ENCODE measurements at places on chromosomes 2 and 18.

DNA sequence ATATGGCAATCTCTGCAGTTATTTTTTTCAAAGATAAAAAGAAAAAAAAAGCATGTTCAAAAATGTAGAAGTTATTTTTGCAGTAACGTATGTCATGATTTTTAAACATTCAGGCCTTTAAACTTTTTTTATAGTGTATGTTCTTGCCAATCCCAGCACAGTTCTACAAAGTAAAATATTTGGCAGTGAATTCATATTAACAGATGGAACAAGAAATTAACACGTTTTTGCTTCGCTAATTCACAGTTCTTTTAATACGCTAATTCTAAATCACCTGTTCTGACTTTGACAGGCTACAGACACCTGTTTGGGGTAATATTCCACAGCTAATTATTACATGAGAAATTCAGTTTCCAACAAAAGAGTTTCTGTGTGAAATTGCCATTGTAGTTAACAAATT is 183.2 kb downstream of the ARHGAP15 start:
- no peak for DNase-seq

- DNase-seq = peak; percentile 61
Measured at GRCh38 chr18:45874491-45875184, 49.2 kb downstream of the SIGLEC15 start.

DNA sequence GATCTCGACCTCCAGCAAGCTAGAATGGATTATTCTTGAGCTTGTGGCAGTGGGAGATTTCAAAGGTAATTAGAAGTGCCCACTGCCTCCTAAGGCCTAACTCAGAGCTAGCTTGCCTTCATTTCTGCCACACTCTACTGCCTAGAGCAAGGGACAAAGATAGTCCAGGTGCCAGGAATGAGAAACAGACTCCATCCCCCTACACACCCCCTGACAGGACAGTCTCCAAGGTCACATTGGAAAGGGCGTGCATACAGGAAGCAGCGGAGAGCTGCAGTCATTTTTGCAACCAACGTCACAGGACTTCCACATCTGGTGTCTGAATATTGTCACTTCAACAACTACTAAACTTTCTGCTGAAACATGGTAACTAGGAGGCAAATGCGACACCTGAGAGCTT is 101.0 kb upstream of the SH3BP4 start:
- DNase-seq = no peak

GRCh38 chr2:86617153-86617552 is 6.5 kb downstream of the RNF103 start:
- DNase-seq = no peak

GRCh38 chr18:48217258-48218250 is 191.6 kb downstream of the ZBTB7C start:
- no peak for DNase-seq

DNA sequence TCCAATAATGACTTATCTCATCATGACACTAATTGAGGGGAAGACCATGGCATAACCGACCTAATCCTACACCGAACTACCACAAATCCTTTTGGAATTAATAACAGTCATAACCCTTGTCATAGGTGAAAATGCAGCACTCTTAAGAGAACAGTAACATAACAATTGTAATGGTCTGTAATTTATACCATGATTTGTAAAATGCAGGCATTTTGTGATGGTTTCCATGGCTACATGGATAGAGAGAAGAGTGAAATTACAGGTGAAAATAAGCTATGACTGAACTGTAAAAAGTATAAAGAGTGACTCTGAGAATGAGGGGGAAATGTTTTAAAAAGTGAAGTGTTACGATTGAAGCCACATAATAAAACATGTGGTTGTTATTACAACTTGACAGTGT is 494.1 kb upstream of the SLC39A10 start:
- no peak for DNase-seq

- DNase-seq = no peak
Measured at GRCh38 chr2:166361351-166362153, 14.2 kb downstream of the SCN9A start.

DNA sequence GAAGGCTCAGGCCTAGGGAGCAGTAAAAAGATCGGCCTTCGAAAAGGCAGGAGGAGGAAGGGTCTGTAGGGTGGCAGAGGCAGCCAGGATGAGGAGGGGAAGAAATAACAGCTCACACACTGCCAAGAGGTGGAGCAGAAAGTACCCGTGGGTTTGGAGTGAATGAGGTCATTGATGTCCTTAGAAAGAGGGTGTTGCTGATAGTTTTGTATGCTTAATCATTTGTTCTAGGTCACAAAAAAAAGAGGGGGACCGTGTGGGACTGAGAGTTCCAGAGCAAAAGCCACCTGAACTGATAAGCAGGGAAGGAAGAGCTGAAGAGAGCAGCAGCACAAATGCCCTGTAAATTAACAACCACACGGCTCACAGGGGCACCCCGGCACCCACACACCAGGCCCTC is 140.4 kb downstream of the FAM161A start:
- no peak for DNase-seq

DNA sequence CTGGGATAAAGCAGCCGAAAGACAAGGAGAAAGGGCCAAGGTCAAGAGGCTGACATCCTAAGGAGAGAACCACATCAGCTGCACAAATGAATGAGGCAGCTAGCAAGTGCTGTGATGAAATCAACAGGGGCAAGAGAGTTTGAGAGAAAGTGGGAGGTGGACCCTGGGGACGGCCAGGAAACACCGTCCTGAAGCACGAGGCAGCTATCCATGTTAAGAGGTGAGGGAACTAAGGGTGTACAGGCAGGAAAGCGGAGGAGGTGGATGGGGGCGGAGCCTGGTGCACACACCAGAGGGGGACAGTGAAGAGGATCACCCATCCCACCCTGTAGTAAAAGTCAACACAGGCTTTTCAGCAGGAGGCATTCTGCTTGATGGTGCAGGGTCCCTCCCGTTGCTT is 52.4 kb downstream of the HDLBP start:
- DNase-seq = no peak

GRCh38 chr18:28003451-28003850 is 173.5 kb downstream of the CDH2 start:
- DNase-seq = no peak

- no peak for DNase-seq
Measured at GRCh38 chr2:234240917-234241316, 190.4 kb downstream of the SPP2 start.

GRCh38 chr18:58580623-58581022 is 48.3 kb downstream of the ALPK2 start:
- no peak for DNase-seq

- no peak for DNase-seq
Measured at GRCh38 chr18:10116574-10116973, 202.8 kb downstream of the VAPA start.

GRCh38 chr2:229297247-229297646 is 26.2 kb upstream of the PID1 start:
- DNase-seq = no peak

DNA sequence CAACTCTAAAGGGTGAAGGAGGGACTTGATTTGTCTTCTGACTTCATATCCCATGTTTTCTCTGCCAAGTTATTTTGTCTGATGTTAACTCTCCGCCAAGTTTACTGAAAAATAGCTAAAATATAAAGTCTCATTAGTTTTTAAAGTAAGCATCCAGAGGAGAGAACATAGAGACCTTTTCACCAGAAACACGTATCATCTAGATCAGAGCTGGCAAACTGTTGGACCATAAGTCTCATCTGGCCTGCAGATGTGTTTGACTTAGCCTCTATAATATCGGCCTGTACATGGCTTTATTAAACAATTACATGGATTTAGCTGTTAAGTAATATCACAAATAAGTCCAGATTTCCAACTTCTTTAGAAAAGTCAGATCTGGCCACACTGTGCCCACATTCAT is 182.6 kb downstream of the PLCL1 start:
- DNase-seq = no peak

- DNase-seq = no peak
Measured at GRCh38 chr2:132274000-132274399, 112.2 kb upstream of the ANKRD30BL start.

GRCh38 chr2:108971661-108972566 is 17.1 kb downstream of the EDAR start:
- no peak for DNase-seq

DNA sequence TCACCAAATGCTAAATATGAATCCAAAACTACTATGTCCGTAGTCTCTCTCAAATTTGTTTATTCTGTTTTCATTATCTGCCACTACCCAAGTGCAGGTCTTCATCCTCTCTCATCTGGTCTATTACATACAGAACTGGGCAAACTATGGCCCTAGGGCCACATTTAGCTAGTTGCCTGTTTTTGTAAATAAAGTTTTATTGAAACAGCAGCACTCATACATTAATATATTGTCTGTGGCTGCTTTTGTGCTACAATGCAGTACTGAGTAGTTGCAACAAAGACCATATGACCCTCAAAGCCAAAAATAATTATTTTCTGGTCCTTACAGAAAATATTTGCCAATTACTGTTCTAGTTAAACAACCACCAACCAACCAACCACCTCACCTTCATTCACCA is 172.2 kb upstream of the NCKAP5 start:
- no peak for DNase-seq

DNA sequence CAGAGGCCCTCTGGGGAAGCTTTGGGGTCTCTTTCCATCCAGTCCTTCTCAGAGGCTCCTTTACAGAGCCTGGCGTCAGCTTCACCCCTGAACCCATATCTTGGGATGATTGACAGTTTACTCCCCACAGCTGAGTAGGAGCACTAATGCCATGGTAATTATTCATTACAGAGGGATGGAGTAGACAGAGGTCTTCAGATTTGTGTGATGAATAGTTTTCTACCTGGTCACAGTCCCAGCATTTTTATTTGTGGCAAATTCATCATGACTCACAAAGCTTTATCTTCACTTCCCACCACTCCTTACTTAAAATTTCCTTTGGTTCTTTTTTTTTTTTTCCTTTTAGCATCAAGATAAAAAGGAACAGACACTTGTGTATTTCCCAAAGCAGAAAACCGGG is 104.2 kb downstream of the CCDC85A start:
- DNase-seq = no peak

DNA sequence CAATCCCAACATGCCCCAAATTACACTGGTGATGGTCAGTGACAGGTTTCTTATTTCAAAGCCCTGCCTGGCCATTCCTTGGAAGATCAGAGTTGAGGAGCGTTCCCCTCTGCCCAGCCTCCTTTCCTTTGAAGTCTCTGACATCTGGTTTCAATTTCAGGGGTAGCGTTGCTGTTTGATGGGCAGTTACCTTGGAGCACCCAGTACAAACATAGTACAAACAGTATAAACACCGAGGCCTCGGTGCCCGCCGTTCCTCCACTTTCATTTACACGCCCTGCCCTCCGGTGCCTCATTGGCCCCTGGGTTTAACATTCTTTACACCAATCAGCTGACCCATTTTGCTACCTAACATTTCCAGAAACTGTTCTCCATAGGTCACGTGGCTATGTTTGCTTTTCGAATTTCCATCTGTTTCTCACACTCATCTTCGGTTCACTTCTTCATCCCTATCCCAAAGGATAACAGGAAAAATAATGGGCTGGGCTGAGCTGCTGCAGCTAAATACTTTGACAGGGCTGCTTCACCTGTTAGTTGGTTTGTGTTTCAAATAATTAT is 65.6 kb downstream of the NRP2 start:
- DNase-seq = no peak

GRCh38 chr2:173126819-173127218 is 51.2 kb downstream of the MAP3K20 start:
- no peak for DNase-seq

DNA sequence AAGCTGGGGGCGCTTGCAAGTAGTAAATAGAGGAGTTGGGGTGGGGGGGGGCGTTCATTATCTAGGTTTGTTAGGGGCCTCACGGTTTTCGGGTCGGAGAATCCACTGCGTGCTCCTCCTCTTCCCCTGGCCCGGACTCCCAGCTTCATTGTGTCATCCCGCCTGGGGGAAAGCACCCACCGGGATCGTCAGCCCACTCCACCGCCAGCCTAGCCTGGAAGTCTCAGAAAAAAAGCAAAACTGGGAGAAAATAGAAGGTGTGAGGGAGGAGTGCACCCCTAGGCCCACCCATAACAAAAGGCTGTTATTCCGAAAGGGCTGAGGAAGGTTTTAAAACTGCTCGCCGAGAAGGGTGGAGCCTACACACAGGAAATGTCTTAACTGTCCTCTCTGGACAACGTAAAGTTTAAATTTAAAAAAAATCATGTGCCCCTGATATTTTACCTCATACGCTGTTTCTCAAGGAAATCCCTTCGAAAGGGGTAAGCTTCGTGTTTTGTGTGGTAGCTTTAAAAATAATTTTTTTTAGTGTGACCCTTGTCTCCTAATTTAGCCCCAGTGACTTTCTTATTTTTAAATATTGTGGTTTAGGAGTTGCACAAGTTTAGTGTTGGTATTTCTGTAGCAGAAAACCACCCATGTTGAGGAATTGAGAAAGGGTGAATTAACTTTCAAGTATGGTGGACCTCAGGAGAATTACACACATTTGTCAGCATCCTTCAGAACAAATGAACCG is 104.2 kb downstream of the SPTBN1 start:
- peak; percentile 51 for DNase-seq

DNA sequence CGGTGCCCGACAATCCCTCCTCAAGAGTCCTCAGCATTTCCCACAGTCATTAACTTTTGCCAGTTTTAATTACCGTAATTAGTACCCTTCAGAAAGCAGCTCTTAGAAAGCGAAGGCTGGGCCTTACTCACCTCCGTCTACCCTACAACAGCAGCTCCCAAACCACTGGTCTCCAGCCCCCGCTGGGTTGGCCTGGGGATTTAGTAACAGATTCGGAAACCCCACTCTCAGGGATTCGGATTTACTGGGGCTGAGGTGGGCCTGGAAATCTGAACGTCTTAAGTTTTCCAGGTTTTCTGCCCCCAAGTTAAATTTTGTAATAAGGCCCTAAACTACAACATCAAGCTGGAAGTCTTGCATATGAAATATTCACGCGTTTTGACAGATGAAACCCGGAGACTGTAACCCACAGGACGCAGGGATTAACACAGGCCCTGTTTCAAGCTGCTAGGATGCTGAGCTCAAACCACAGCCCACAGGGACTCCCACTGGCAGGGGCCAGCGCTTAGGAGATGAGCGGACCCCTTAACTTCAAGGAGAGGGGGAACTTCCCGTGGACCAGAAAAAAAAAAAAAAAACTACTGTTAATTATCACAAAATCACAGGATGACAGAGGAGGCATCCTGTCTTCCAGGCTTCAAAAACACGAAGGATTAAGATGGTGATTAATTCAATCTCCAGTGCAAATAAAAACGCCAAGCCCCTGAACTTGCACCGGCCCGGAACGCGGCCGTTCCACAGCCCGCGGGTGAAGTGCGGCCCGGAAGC is 985 bp downstream of the ILKAP start:
- no peak for DNase-seq

- DNase-seq = no peak
Measured at GRCh38 chr2:5125017-5125730, 567.0 kb upstream of the SOX11 start.
